HT1080 (cell line): ENCODE measurements at places on chromosomes 2 and 18. TPM values are rescaled to one million over a fixed set of nuclear protein-coding genes. Genes with fewer than 3 reads are reported as not detected.

DNA sequence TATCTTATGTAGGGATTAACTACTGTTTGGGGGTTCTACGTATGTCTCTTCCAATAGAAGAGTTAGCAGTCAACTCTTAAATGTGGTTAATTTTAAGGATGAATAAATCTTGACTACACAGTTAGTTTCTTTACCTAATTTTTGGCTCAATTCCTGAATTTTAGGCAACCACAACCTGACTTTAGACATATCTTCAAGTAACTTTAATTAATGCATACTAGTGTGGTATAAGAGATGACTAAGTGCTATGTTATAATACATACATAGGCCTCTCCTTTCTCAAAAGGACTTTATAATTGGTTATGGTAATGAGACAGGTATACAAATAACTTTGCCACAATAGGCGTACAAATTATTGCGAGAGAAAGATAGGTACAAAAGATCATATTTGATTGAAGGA is 312.0 kb downstream of the IRS1 start:
- no peak for DNase-seq

DNA sequence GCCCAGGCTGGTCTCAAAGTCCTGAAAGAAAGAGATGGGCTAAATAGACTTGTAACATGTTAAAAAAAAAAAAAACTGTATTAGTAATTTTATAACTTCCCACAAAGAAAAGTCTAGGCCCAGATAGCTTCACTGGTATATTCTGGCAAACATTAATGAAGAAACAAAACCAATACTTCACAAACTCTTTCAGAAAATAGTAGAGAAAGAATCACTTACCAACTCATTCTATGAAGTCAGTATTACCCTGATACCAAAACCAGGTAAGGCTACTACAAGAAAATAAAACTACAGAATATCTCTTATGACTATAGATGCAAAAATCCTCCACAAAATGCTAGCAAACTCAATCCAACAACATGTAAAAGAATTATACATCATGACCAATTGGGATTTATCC is 59.9 kb upstream of the ODC1 start:
- DNase-seq: no peak

DNA sequence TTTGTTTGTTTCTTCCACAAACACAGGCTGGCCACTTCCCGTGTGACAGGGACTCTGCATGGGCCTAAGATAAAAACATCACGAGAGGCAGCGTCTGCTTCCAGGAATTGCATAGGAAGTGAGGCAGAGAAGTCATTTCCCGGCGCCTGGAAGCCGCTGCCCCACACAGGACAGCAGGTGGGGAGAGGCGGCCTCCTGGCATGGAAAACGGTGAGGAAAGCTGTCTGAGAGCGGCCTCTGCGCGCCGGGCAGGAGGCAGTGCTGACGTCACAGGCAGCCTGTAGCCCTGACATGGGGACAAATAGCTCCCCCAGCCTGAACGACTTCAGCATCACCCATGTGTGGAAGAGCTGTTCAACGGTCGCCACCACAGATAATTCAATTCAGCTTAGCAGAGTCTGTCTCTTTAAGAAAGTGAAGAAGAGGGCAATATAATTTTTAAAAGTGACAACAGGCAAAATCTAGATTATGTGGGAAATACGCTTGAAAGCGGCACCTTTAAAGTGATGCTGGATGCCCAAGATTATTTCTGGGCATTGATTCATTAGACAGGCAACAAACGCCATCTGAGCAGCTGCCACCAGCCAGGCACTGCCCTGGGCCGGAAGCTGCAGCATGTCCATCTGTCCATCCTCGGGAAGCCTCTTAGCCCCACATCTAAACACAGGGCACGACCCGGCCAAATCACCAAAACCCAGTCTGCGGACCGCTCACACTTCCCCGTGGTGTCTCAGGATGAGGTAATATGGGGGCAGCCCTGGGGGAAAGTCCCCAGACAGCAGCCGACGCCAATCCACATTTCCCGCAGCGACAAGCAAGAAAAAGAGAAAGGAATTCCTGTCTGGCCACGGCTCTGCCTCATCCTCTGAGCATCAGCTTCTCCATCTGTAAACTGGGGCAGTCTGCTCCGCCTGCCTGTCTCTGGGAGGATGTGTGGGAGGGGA is 138.9 kb downstream of the PXDN start:
- no peak for DNase-seq

GRCh38 chr2:70851704-70852103 is 16.1 kb upstream of the CD207 start:
- DNase-seq: peak; percentile 71

DNA sequence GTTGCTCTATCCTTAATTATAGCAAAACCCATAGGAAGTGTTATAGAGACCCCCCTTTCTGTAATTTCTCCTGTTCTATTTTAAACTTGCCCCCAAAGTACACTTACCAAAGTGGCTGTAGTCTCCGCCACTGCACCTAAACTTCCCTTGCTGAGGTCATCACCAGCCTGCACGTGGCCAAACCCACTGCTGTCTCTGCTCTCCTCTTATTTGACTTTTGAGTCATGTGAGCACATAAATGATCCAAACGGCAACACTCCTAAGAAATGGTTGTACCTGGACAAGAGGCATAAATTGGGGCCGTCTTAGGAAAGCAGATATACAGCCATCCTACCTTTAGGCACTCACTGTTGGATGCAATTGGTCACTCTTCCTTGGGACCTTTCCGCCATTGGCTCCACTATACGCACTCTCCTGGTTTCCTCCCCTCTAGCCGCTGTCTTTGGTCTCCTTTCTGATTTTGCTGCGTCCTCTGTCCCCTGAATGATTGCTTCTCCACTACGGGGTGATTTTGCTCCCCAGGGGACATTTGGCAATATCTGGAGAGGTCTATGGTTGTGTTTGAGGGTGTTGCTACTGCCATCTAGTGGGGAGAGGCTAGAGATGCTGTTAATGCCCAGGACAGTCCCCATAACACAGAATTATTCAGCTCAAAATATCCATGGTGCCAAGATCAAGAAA is 19.2 kb upstream of the IL36G start:
- peak; percentile 70 for DNase-seq

DNA sequence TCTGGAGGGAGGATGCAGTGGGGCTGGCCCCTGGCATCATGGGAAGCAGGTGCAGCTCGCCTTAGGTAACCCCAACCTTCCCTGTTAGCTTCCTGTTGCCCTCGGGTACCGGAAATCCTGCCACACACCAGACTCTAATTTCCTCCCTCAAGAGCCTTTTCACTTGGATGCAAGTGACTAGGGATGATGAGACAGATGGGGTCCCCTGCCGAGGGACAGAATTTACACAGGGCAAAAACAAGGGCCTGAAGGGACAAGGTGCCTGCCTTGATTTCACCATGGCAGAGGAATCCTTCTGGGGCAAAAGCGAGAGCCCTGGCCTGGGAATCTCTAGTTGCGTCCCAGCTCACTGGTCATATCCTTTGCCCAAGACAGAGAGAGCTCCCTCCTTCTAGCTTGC is 263.1 kb downstream of the LOXHD1 start:
- no peak for DNase-seq

GRCh38 chr18:3667255-3668137 is 217.5 kb downstream of the TGIF1 start:
- no peak for DNase-seq

DNA sequence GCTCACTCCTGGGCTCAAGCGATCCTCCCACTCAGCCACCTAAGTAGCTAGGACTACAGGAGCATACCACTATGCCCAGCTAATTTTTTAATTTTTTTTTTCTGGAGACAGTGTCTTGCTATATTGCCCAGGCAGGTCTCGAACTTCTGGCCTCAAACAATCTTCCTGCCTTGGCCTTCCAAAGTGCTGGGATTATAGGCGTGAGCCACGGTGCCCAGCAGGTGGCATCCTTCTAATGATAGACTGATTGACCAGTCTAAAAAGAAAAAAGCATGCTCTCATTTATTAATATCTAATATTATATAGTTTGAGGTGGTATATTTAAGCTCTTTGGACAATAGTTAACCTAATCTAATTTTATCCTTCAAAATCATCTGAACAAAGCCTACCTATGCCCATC is 198.6 kb downstream of the CAMKMT start:
- no peak for DNase-seq

GRCh38 chr18:5457462-5457957 is 86.3 kb downstream of the EPB41L3 start:
- DNase-seq: no peak

DNA sequence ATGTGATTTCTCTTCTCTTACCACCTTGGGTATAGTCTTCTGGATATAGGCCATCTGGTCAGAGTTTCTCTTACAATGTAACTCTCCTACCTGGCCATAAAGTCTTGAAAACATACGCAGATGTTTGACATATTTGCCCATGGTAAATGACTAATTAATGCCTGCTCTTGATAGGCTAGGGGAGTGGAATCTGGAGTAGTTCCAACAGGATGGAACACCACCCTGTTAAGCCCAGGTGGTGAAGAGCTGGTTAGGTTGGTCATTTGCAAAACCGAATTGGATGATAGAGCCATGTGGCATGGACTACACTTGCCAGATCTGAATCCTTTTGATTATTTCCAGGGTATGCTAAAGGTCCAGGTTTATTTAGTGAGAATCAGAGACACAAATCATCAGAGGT is 36.5 kb downstream of the HADHB start:
- no peak for DNase-seq

DNA sequence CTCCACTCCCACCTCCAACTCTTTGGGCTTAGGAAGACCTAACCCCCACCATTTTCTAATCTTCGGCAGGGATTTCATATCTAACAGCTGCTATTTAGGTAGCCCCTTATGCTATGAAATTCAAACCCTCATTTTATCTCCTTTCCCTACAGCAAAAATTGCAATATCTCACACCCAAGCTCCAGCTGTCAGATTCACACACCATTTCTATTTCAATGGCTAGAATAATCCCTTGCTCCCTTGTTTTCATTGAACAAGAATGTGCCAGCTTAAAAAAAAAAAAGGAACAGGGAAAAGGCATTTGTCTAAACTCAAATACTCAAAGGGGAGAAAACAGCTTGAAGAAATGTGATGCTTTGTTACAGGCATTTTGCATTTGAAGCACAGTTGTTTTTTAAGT is 850.6 kb upstream of the ACVR2A start:
- DNase-seq: no peak

DNA sequence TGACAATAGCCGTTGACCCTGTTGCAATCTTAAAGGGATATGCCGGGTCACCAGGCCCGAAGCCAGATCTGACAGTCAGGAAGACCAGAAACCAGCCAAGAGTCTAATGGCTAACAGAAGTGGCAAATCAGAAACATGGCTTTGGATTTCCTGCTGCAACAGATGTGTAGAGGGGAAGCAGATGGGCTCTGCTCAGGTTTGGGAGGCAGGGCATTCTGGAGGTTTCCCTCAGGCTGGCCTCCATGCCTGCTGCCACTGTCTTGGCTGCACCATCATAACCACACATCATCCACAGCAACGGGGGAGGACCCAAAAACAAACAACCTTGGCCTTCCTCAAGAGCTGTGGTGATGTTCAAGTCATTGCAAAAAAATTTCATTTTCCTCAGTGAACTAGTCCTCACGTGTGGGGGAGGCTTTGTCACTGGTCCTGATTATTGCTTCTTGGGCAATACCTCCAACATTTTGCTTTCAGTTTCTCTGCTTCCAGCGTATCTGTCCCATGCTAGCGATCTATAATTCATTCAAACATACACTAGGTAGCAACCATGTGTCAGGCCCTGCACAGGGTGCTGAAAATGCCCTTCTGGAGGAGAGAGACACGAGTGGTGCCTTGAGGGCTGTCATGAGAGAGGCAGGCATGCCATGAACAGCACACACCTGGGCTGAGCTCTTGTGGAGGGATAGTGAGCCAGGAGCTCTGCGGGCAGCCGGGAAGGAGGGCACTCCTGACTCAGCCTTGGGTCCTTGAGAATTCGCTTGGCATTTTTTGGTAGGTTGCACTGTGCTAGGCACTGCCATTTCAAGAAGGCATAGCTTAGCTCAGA is 48.2 kb upstream of the LGALSL start:
- peak; percentile 75 for DNase-seq

GRCh38 chr18:22676423-22676822 is 256.7 kb upstream of the RBBP8 start:
- DNase-seq: no peak

- peak; percentile 83 for DNase-seq
Observed at GRCh38 chr2:231545105-231545902, 15.1 kb upstream of the NMUR1 start.

- DNase-seq: peak; percentile 45
Observed at GRCh38 chr18:53219853-53220252, 879.9 kb downstream of the DCC start.

GRCh38 chr2:187214306-187214705 is 233.7 kb downstream of the CALCRL start:
- DNase-seq: no peak

- no peak for DNase-seq
Observed at GRCh38 chr2:134021830-134022524, 231.9 kb upstream of the MGAT5 start.

GRCh38 chr2:184596819-184597411 is 1.4 kb upstream of the ZNF804A start:
- peak; percentile 61 for DNase-seq

GRCh38 chr18:13471971-13472628 is 253.5 kb downstream of the LDLRAD4 start:
- no peak for DNase-seq

DNA sequence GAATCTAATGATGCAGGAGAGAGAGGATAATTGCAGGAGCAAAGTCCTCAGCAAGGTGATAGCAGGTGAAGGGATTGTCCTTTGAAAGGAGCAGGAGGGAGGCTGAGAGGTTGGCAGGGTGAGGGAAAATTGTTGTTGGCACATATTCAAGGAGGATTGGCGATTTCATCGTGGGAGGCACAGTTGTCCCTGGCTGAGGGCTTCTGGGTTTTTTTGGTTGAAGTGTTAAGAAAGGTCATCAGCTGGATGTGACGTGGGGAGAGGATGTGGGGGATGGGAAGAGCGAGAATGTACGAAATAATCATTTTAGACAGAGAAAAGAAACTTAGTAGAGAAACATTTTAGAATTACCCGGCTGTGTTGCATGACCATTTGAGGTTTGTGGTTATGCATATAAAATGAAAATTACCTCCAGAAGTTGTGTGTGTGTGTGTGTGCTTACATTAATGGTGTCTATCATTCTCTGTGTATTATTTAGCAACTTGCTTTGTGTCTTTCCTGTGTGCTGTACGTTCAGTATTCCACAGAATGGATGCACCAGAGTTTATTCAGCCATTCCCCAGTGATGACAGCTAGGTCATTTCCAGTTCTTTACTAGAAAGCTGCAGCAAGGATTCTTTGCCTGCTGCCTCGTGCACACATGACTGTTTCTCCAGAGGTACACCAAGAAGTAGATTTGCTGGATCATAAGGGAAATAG is 67.6 kb downstream of the SDC1 start:
- no peak for DNase-seq

- no peak for DNase-seq
Observed at GRCh38 chr2:85753525-85754312, at the start of gene ATOH8. Gene ATOH8 (plus strand): TSS chr2:85753991. CDS start chr2:85754190, 199 bp downstream.

- no peak for DNase-seq
Observed at GRCh38 chr18:13868501-13869271, 44.7 kb downstream of the MC5R start.

ACADL gene
- total RNA-seq: not detected in 2 replicates

CENPA gene
- total RNA-seq: 29.3 and 42.8 TPM in 2 replicates

ALPP gene
- total RNA-seq: not detected in 2 replicates

SFT2D3 gene
- total RNA-seq: 3.6 and 4.7 TPM in 2 replicates

PID1 gene
- total RNA-seq: 4.4 and 4.6 TPM in 2 replicates
